Lower leg skin (tissue), 4 donors: ENCODE measurements at places on chromosomes 12 and 14.

DNA sequence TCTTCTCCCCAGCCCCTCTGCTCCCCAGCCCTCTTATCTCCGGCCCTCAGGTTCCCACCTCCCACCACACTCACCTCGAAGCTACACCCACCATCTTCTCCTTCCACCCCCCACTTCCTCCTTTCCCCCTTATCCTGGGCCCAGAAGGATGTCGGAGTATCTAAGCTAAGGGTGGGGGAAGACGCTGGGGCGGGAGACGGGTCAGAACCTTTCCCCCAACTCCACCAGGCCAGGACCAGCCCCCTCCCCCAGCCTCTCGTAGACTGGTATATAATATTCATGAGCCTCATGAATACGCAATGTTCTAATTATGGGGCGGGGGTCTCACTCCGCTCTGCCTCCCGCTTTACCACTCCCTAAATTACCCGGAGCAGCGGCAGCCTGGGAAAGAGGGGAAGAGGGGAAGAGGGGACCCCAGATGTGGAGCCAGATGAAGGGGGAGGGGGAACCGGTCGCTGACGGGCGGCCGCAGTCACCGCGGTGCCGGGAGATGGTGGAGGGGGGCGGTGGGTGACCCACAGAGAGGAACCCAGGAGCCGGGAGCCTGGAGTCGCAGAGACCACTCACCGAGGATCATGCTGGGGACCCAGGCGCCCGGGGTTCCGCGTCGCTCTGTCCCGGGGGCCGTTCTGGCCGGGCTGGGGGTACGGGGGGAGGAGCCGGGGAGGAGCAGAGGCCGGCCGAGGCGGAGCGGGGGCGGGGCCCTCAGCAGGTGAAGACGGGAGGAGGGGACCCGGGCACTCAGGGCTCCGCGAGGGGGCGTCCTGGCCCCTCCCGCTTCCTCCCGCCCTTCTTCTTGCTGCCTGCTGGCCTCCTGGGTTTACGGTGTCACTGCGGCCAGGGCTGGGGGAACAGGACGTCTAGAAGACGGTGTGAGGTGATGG is 6.4 kb upstream of the ZNF385A start:
- DNase-seq: peak; percentile 91

- DNase-seq: no peak
Measured at GRCh38 chr12:104957719-104958000, 430 bp downstream of the SLC41A2 start.

GRCh38 chr14:39264558-39264957 is 30.8 kb downstream of the MIA2 start:
- DNase-seq: no peak

DNA sequence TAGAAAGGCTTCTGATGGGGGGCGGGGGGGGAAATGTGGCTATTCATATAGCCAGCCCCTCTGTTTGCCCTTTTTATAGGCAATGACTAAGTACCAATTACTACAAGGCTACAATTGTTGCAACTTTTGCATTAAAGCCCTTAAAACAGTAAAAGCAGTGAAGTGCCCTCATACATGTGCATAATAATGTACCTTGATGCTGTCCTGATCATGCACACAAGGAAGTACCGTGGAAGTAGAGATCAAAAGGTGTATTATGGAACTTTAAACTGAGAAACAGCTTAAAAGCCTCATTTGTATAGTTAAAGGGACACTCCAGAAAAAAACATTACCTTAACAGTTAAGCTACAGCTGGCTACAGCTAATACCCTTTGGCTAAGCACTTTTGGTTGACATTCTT is 111.8 kb downstream of the PLEKHG7 start:
- no peak for DNase-seq

DNA sequence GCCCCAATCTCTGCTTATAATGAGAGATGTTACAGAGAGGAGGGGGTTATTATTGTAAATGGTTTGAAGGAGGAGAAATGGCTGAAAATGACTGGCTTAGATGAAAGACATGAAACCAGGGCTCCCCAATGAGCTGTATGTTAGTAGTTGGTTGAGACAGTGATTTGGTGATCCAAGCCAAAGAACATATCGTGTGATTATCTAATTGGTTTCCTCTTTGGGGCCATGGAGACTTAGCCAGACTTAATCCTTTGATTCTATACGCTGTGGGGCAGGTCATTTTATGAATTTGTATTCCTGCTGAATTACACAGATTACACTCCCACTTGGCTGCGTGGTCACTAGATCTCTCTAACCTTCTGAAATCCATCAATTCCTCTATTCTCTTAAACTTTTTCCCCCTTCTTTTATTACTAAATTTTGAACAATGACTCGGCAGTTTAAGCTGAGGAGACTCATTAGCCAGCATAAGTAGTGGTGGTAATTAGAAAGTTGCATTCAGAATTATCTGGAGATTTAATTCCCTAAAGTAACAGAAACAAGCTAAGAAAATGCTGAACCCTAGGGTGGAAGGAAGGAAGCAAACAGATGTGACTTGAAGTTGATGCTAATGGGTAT is 5.3 kb downstream of the TTC8 start:
- DNase-seq: no peak

DNA sequence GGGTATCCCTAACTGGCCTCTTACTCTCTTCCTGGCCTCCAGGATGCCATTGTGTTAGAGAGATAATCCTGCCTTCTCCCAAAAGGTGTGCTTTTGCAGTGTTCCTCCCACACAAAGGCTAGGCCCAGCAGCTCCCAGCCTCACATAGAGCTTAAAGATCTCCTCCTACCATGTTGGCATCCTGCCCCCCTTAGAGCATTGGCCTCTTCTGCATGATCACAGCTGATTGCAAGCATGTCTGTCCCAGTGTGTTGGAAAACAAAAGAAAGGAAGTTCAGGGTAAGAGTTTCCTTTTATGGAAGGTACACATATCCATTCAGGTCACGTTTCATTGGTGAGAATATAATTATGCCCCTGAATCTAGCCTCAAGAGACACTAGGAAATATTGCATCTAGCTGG is 405.4 kb downstream of the TMTC2 start:
- no peak for DNase-seq

DNA sequence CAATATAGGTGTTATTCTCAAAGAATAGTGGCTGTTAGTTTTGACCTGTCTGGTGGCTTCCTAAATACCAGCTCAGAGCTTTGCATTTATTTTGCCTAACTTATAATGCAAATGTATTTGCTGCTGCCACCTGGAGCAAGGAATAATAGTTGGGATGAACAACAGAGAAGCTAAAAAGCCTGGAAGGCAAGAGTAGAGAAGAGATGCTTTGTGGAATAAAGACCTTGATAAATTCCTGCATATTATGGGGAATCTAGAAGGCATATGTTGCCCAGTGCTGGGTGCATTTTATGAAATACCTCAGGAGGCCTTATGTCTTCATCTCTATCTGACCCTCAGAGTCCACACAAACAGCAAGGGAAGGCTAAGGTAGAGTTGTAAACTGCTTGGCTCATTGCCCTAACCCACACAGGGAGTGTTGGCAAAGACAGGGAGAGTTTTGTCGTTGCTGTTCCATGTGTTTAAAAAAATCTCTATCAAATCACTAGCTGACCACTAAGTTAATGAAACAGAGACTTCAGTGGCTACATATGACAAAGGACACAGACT is 53.7 kb upstream of the SCAF11 start:
- DNase-seq: no peak

- DNase-seq: no peak
Measured at GRCh38 chr12:115416869-115417268, 732.9 kb upstream of the TBX3 start.

DNA sequence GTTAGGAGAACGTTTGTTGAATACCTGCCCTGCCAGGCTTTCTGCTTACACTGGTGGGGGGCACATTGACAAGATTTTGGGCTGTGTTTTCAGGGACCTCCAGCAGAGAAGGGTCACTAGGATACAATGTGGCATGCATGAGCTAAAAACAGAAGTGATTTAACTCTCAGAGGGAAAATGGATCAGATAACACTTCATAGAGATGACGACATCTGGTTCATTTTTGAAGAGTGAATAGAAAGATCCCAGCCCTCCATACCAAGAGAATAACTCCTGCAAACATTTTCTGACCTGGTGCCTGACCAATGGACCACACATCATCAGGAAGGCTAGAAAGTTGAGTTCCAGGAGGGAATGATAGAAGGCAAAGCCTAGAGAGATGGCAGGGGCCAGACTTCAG is 33.7 kb downstream of the CKB start:
- peak; percentile 14 for DNase-seq

DNA sequence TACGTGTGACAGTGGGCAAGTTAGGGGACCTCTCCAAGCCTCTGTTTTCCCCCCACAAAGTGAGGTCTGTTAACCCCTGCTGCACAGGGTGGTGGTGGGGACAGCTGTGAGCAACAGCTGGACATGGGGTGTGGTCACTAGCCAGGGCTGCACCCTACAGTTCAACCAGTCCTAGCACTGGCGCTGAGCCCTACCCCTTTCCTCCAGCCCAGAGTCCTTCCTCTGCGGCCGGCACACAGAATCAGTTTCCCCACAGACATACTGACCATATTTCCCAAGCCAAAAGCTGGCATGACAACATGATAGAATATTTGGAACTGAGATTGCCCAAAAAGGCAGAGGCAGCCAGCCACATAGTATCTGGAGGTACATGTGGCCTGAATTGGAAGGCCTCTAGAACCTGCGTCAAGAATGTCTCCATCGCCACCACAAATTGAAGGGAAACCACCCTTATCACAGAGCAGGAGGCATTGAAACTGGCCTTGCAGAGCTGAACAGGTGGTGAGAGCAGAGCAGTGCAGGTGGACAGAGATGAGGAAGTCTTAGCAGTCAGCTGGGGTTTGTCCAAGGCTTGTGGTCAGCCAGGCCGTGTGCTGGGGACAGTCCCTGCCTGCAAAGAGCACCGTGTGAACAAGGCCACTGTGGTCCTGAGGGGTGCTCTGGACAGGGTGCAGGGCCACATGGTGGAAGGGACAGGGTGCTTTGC is 21.2 kb downstream of the DEGS2 start:
- no peak for DNase-seq

- peak; percentile 87 for DNase-seq
Measured at GRCh38 chr12:77325511-77326236, 260.3 kb upstream of the E2F7 start.

GRCh38 chr12:53097564-53098353 is at the start of gene IGFBP6:
Gene IGFBP6, plus strand, starts transcription at chr12:53097667. Its CDS starts 51 bp downstream, at chr12:53097718.
- no peak for DNase-seq
